ENCODE measurements at places on chromosomes 12 and 14. TPM values are rescaled to one million over a fixed set of nuclear protein-coding genes. Genes with fewer than 3 reads are reported as not detected.

The MDM2 gene
- polyA plus RNA-seq = 136 TPM

The LYZ gene
- polyA plus RNA-seq = 0.16 TPM

The RASSF3 gene
- polyA plus RNA-seq = 21.3 TPM

The KRT80 gene
- polyA plus RNA-seq = not detected

The NUP107 gene
- 94.2 TPM for polyA plus RNA-seq

- H3K4me1 ChIP-seq = no peaks in the 10 kb centered on the region
- no peak for DNase-seq
- no peaks in the 10 kb centered on the region for H3K27me3 ChIP-seq
- no peak overlapping the region for H3K27ac ChIP-seq
- H3K4me3 ChIP-seq = no peak overlapping the region
- H3K36me3 ChIP-seq = no peaks in the 10 kb centered on the region
Measured at GRCh38 chr12:43482311-43483085, 69.5 kb downstream of the ADAMTS20 start.

- DNase-seq = no peak
- no peaks in the 10 kb centered on the region for H3K36me3 ChIP-seq
- no peak overlapping the region for H3K4me3 ChIP-seq
Measured at GRCh38 chr14:59238216-59238615, 49.7 kb downstream of the DAAM1 start.

Measured in GM23338 (cell line).